ENCODE measurements at places on chromosomes 1 and 21.

GRCh38 chr1:192904438-192904895, 95.6 kb downstream of the RGS2 start:
- no peak for DNase-seq

DNA sequence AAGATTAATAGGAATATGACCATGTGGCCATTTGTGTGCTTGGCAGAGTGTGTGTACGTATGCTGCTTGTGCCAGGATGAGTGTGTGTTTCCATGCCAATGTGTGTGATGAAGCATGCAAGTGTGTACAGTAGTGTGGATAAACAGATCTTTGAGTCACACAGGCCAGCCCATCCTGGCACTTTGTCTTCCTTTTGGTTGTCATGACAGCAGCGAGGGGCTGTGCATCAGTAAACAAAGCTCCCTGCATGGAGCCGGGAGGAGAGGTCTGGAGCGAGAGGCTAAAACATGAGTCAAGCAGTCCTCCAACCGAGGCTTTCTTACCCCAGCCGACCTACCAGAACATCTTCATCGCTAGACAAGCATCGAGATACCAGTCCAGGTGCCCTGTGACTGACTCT, 221.2 kb downstream of the CACNA1E start:
- DNase-seq: no peak

- DNase-seq: no peak
Measured at GRCh38 chr1:147924813-147925212, 3.4 kb upstream of the GPR89B start.

DNA sequence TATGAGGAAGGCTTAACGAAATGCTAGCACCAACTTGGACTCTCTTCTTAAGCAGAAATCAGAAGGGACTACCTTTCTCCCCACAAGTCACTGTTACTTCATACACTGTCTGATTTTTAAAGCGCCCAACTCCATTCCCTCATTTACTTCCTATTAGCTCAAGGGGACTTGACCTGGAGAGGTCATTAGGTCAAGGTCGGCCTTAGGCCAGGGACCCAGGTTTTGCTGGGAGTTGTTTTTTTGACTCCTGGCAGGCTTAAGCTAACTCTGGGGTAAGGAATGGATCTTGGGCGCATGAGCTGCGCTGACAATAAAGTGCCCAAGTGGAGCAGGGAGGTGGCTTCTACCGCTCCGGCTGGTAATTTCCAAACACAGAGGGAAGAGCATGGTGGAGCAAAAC, 16.8 kb downstream of the ADAR start:
- no peak for DNase-seq

DNA sequence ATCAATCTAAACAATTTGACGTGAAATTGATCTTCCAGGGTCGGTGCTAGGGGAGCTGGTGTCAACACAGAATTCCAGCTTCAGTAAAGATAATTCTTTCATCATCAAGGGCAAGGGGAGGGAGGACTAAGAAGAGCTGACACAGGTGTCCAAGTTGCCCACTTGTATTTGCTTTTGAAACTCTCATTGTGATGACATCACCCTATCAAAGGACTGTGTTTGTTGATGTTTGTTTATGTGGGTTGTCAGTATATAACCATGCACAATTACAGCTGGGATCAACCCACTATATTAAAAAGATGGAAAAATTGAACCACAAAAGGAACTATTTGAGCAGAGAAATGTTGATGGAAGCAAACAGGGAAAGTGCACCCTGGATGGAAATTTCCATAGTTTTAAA, 48.8 kb downstream of the ZC3H11B start:
- DNase-seq: no peak

- no peak for DNase-seq
Measured at GRCh38 chr1:245987219-245987545, 519.9 kb downstream of the SMYD3 start.

GRCh38 chr1:212630158-212630900, 21.8 kb downstream of the ATF3 start:
- peak; percentile 51 for DNase-seq

GRCh38 chr1:104855550-104855949, 1105.9 kb downstream of the AMY1C start:
- DNase-seq: no peak

DNA sequence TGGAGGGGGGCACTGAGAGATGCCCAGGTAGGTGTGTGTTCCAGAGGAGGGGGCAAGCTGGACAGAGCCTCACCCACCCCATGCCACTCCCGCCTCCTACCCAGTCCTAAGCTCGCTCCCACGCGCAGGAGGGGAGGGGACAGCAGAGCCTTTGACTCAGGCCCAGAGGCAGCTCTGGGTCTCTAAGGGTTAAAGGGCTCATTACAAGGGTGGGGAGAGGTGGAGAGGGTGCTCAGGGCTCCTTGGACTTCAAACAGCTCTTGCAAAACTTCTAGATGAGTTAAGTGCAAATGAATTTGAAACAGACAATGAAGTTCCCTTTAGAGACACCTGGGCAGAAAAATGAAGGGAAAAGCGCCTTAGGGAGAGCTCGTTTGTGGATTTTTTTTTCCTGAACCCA, 104.2 kb upstream of the CASZ1 start:
- no peak for DNase-seq

DNA sequence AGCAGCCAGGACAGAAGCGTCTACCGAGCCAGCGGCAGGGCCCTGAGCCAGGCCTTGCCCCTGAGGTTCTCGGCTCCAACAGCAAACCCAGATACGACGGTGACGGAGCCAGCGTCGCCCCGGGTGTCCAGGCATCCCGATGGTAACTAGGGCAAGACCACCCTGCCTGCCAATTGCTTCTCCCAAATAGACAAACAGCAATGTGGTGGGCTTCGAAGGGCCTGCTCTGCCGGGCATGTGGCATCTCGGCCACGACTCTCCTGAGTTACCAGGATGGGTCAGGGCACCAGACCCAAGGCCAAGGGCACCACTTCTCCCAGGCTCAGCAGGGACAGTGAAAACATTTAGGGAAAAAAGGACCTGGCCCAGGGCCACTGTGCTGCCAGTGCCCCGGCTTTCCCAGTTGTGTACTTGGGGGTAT, 3.2 kb upstream of the ACTRT2 start:
- DNase-seq: no peak

GRCh38 chr1:100469578-100469977, 68.4 kb upstream of the GPR88 start:
- DNase-seq: no peak

DNA sequence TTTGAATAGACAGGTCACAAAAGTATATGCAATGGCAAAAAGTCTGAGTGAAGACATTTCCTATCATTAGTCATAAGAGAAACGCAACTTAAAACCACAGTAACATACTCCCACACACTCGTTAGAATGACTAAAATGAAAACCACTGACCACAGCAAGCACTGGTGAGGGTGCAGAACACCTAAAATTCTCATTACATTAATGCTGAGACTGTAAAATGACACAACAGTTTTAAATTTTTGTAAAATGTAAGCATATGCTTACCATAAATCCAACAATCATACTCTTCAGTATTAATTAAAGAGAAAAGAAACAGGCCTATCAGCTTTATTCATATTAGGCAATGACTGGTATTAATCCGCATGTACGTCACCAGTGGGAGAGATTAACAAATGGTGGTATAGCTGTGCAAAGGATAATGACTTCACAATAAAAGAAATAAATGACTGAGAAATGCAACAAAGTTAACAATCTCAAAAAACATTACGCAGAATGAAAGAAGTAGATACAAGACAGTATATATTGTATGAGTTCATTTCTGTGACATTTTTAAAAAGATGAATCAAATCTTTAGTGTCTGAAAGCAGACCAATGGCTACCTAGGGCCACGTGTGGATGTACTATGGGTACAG, 253.5 kb downstream of the AKT3 start:
- no peak for DNase-seq

DNA sequence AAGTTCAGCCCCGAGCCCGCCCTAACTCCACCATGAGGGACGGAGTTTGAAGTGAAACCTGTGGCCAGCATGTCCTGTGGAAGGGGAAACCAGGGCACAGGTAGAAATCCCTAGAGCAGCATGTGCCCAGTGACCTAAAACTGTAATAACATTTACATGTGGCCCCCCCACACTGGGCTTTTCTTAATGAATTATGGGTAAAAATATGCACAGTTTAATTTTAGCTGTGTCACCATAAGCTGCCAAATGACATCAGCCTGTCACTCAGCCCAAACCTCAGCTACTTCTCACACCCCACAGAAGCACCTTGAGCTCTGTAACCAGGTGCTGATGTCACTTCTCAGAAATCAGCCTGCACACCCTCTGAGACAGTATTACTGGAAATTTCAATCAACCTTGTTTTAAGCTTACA, 50.0 kb upstream of the SLC19A1 start:
- peak; percentile 54 for DNase-seq

GRCh38 chr1:11645670-11646265, 8.5 kb downstream of the FBXO2 start:
- DNase-seq: peak; percentile 79

DNA sequence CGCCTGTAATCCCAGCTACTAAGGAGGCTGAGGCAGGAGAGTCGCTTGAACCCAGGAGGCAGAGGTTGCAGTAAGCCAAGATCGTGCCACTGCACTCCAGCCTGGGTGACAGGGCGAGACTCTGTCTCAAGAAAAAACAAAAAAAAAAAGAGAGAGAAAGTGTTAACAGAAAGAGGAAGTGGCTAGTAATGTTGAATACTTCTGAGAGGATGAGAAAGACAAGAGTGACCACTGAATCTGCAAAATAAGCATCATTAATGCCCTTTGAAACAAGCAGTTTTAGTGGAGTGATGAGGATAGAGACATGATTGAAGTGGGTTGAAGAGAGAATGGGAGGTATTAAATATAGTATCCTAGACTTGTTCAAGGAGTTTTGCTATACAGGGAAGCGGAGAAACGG, 11.7 kb downstream of the MPZ start:
- no peak for DNase-seq

DNA sequence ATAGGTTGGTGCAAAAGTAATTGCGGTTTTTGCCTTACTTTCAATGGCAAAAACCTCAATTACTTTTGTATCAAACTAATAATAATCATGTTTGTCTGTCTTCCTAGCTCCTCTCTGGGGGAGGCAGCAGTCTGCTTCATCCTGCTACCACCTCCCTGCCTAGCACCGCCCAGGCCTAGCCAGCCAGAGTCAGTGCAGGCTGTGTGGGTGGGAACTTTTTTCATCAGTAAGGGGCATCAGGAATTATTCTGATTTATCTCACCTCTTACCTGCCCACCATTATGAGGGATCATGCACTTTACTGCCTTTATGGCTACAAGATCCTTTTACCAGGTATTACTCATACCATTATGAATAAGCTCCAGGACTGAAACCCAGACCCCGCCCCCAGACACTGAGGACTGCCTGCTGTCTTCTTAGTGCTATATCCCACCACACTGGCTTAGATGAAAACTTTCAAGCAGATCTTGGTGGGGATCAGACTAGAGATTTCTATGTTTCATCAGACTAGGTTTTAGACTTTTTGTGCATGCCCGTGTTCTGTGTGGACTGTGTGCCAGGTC, 116.4 kb downstream of the PBX1 start:
- no peak for DNase-seq

DNA sequence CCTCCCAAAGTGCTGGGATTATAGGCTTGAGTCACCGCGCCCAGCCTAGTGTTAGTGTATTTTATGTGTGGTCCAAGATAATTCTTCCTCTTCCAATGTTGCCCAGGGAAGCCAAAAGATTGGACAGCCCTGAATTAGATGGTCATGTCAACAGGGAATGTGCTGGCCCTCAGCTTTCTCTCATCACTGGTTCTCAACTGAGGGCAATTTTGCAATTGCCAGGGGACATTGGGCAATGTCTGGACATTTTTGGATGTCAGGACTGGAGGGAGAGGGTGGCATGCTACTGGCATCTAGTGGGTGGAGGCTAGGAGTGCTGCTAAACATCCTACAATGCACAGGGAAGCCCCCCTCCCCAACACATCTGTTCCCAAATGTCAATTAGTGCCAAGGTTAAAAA, 95.0 kb downstream of the LAMC2 start:
- DNase-seq: no peak

DNA sequence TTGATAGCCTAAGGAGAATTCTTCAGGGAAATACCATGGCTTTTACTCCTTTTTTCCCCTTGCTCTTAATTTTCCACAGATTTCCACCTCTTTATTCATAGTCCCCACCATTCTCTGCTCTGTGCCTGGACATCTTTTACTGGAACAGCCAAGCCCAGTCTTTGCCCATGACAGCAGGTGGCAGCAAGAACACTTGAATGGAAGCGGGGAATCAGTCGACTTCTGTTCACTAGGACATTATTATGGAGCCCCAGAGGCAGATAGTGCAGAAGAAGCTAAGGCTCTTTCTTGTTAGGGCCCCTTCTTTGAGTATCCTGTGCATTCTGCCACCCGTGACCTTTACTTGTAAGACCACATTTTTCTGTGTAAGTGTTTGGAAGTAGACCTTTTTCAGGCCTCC, 6.3 kb downstream of the OR14I1 start:
- DNase-seq: no peak

DNA sequence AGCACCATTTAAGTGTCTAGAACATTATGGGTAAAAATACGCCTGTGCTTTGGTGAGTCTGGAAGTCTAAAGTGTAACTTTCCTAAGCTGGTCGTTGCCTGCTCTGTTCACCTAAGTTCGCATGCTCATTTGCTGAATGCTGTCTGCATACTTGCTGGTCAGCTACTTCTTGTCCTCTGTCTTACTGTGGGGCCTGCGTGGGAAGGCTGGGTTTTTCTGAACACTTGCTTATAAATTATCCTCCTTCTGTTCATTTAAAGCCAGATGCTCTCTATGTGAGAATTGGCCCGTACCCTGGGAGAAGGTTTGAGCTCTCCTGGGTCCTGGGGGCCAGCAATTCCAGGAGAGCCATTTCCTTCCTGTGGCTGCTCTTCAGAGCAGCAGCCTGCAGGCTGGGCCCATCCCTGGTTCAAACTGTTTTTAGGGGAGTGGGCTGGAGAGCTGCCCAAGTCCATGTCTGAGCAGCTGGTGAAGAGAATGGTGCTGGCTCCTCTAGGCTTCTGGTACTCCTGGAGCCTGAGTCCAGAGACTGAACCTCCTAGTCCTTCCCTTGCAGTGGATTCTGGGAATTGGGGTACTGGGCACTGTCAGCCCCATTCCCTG, 75.7 kb downstream of the GALNT2 start:
- no peak for DNase-seq

- DNase-seq: no peak
Measured at GRCh38 chr1:205108464-205108863, 13.3 kb downstream of the RBBP5 start.

DNA sequence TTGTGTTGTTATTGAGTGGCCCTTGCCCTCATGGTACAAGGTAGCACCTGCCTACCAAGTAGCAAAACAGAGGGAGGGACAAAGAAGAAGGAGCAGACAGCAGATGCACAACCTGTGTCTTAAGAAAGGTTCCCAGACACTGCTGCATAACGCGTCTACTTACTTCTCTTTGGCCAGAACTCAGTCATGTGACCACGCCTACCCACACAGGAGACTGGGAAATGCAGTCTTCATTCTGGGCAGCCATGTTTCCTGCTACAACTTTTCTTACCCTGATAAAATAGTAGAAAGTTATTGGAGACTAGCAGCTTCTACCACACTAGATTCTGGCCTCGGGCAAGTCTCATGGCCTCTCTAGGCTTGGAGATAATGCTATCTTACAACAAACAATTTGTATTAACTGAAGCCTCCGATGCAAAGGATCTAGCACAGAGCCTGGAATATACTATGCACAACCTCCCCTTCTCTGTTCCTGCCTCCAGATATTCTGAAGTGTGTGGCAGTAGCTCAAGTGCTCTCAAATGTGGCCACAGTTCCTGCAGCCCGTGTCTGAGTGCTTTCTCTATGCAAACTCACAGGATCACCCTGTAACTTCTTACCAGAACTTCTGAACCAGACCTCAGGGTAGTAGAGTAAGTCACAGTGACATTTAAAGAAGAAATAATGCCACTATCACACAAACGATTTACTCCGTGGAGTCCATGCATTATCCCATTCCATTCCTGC, 34.1 kb upstream of the BTG2 start:
- peak; percentile 60 for DNase-seq

GRCh38 chr1:151583796-151584195, 28.1 kb upstream of the SNX27 start:
- no peak for DNase-seq
